ENCODE measurements at places on chromosomes 12 and 14. TPM values are rescaled to one million over a fixed set of nuclear protein-coding genes. Genes with fewer than 3 reads are reported as not detected.

GRCh38 chr12:110104188-110105094 lies 19.7 kb upstream of the IFT81 start:
- no peak for ATAC-seq

DNA sequence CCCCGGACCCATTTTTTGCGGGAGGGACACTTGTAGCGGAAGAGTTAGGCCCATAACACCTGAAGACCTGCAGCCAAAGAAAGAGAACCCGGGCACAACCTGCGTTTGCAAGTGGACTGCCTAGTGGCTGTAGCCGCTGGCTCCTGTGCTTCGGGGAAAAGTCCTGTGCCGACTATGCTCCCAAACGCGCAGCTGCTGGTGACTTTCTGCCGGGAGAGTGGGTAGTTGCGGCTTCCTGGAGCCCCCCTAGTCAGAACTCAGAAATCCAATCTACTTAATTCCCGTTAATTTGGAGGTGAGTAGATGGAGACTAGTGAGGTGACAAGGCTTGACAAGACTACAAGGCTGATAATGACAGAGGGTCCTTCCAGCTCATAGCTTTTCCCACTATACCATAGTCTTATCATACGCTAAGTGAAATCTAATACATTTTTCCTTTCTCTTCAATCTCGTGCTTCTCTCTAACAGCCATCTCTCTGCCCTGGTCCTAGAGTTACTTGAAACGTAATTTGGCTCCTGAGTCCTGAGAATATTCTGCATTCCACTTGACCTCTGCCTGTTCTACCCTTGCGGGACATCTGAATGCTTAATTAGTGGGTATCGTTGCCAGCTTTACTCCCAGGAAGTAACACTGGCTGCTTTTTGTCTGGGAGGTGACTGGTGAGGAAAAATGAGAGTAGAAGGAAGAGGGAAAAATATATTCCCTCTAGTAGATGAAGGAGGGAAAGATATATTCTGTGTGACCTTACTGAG lies 556 bp downstream of the MTHFD1 start:
- peak; percentile 1 for ATAC-seq

- no peak for ATAC-seq
These were observed 13.7 kb upstream of the TCTN2 start for GRCh38 chr12:123657211-123657610.

GRCh38 chr12:105267711-105268110 lies 31.7 kb upstream of the APPL2 start:
- no peak for ATAC-seq

DNA sequence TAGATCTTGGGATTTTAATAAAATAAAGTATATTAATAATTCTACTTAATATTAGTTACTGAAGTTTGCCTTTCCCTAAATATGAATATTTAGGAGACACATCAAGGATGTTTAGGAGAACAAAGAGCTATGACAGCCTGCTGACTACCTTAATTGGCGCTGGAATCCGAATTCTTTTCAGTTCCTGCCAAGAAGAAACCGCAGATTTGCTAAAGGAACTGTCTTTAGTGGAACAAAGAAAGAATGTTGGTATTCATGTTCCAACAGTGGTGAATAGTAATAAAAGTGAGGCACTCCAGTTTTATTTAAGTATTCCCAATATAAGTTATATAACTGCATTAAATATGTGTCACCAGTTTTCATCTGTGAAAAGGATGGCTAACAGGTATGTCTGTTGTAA lies 54.5 kb downstream of the MIS18BP1 start:
- no peak for ATAC-seq

- no peak for ATAC-seq
These were observed 36.4 kb downstream of the SAMD4A start for GRCh38 chr14:54603362-54603761.

- no peak for ATAC-seq
These were observed 2.0 kb downstream of the ANO4 start for GRCh38 chr12:100796621-100797020.

DNA sequence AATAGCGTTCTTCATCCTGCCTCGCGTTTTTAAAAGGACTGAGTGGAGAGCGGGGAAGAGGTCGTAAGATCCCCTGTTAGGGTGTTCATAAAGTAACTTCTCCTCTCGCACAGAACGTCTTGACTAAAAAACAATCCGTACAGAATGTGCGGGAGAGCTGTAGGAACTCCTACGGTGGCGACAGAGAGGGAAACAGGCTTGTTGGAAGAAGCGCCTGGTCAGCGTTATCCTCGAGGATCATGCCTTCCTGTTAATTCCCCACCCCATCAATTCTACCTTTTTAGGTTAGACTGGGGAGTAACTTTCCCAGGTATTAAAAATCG lies 399 bp upstream of the WASHC4 start:
- ATAC-seq = peak; percentile 39

Gene NEDD1
- total RNA-seq = 12.1 TPM

Gene ATF7
- 12.8 TPM for total RNA-seq

Gene C12orf56
- total RNA-seq = not detected

Gene CYP27B1
- 1.6 TPM for total RNA-seq

Gene KRT81
- not detected for total RNA-seq

Gene EXOC3L4
- total RNA-seq = 0.59 TPM

Gene PRIMA1
- 1.8 TPM for total RNA-seq

Gene KRT78
- 0.09 TPM for total RNA-seq

All from motor neuron (in vitro differentiated cells).